NCI-H1436 treated with DMSO at 0.1 percent for 48 hours (cell line): ENCODE measurements at places on chromosomes 12 and 14.

DNA sequence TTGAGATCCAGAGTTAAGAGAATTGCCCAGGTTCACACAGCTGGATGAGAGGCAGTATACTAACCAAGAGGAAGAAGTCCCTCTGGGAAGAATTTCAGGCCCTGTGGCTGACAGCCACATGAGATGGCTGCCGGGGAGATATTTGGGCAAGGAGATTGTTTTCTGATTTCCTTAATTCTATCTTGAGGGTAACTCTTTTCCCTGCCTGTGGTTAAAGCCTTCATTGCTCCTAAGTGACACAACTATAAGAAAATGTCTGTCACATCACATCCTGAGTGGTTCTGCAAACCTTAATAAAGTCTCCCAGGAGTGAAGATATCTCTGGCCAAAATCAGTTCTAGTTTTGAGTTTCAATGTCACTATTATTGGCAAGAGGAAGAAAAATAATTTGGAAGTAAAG is 9.6 kb downstream of the ARHGDIB start:
- no peak for DNase-seq

DNA sequence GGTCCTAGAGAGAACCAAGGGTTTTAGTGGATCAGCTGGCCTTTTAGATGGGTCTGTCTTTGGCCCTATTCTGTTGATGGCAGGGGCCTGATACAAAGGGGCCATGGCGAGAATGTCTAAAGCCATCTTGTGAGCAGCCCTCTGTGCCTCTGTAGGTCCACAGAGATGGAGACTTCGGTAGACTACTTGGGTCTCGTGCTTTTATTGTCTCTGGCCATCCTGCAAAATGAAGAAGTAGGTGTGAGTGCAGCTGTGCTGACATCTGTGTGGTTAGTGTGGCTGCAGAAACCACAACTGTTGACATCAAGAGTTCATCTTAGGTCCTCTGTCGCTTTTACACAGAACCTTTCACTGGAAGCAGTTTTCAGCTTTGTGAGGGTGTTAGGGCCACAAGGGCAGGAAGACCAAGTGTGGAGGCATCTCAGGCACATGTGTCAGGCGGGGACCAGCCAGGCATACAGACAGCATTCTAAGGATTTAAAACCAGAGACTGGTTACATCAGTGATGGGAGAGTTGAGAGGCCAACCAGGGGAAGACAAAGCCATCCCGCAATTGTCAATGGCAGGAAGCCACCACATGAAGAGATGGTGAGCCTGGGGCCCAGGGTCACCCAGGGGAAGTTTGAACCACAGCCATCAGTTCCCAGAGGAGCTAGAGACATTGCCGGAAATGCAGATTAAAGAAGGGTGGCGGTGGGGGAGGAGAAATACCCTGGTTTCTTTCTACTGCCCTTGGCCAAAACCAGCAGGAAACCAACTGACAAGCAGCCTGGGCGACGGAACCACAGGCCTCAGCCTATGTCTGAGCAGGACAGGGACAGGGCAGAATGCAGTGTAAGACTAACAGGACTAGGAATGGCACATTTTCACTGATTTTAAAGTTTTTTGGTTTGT is 13.0 kb upstream of the TPCN1 start:
- DNase-seq = no peak

GRCh38 chr14:69499436-69499835 is 14.9 kb downstream of the PLEKHD1 start:
- DNase-seq = no peak

DNA sequence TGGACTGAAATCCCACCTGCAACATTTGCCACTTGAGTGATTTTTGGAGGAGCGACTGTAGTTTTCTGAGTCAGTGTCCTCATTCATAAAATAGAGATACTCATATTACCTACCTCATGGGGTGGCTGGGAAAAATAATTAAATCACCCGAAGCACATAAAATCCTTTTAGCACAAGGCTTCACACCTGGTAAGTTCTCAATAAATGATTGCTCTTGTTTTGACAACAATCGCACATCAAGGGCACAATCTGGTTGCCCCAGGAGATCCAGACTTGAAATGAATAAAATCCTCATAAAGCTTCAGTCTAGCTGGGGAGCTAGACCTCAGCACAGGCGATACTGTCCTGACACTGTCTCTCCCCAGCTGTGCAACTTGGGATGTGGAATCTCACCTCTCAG is 76.0 kb upstream of the CCDC60 start:
- DNase-seq = no peak

DNA sequence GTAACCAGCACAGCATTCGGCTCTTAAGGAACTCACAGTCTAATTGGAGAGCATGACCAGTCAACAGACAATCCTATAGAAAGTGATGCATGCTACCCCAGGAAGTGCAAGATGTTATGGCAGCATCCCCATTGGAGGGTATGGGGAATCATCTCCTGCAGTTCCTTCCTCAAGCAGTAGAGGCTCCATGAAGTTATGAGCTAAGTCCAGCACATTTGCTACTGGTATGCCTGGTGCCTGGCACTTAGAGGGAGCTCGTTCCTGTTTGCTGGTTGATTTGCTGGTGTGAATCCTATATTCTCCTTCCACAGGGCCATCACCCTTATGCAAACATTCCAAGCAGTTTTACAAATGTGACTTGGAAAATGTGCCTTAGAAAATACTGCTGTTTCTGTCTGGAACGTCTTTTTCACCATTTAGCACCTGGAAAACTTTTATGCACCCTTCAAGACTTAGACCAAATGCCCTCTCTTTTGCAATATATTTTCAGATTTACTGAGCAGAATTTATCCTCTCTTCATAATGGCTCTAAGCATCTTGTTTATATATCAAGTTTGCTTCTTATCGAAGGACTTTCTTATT is 136.1 kb upstream of the WSCD2 start:
- no peak for DNase-seq

- DNase-seq = no peak
Observed at GRCh38 chr14:94165744-94166143, 8.4 kb upstream of the PPP4R4 start.

GRCh38 chr14:74710480-74710879 is 2.4 kb downstream of the AREL1 start:
- no peak for DNase-seq

- DNase-seq = no peak
Observed at GRCh38 chr12:92827836-92828431, 101.2 kb downstream of the EEA1 start.

DNA sequence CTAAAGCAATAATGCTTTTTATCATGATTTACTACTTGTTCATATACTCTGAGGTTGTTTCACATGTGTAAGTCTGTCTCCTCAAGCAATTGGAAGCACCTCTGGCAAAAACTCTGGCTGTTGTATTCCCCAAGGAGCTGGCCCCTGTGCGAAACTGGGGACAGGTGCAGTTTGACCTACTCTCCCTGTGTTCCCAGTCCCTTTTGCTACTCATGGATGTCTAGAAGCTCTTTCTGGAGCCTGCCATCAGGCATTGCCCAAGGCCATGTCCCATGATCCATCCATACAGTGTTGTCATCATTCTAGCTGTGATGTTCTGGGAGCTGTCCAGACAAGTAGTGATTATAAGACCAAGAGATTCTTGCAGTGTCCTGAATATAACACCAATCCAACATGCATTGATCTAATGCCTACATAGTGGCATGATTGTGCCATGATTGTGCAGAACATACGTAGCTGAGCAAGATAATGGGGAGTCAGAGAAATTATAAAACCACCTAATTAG is 14.9 kb downstream of the AKAP6 start:
- no peak for DNase-seq

GRCh38 chr14:65180725-65181025 is 78.4 kb upstream of the MAX start:
- no peak for DNase-seq

- no peak for DNase-seq
Observed at GRCh38 chr14:70350078-70350477, 9.4 kb downstream of the COX16 start.

DNA sequence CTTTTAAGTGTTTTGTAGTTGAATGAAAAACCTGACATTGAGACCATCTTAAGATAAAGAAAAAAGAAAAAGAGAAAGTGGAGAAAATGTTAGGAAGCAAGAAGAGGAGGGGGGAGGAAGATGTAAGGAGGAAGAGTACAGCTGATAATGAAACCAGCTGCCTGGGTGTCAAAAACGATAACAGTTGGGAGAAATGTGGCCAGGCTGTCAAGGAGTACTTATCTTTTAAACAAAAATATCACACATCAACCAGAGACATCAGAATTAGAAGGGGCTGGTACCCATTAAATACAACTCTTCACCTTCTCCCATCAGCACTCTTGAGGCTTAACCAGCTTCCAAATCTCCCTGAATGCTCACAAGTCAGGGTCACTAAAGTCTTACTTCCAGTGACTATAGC is 4.5 kb downstream of the SLC11A2 start:
- no peak for DNase-seq

DNA sequence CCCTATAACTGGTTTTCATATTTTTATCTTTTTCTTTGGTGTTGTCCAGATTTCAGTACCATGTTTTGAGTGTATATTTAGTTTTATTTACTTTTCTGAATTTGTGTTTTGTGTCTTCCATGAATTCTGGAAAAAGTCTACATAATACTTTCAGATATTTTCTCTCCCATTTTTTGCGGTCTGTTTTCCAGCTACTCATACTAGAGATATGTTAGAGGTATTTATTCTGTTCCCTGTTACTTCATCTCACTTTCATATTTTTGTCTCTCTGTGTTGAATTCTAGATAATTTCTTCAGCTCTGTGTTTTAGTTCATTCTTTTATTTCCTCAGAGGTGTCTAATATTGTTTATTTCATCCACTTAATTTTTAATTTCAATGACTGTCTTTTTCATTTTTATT is 74.2 kb downstream of the IFT81 start:
- no peak for DNase-seq

DNA sequence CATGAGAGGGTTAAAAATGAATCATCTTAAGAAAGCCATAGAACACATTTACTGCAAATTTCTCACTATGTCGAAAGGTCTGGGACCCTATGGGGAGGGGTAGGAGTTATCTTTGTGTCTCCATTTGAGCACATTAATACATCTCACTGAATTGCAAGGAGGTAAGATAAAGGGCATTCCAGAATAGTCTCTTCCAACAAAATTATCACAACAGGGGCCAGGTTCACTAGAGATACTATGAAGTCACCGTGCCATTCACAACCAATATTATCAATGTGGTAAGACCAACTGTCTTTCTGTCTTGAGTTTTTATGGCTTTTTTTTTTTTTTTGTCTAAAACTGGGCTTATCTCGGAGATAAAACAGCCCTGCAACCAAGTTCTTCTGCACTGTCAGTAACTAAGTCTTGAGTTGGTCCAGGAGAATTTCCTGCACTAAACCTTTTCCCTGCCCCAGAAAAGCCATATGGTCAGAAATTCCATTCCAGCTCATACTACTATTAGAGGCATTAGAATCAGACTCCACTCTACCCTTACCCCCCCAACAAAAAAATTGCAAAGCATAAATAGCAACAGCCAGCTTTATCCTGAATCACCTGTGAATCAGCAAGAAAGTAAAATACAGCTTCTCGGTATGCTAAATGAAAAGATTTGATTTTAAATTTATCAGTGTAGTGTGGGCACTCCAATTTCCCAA is 79.7 kb downstream of the PTPRR start:
- no peak for DNase-seq

DNA sequence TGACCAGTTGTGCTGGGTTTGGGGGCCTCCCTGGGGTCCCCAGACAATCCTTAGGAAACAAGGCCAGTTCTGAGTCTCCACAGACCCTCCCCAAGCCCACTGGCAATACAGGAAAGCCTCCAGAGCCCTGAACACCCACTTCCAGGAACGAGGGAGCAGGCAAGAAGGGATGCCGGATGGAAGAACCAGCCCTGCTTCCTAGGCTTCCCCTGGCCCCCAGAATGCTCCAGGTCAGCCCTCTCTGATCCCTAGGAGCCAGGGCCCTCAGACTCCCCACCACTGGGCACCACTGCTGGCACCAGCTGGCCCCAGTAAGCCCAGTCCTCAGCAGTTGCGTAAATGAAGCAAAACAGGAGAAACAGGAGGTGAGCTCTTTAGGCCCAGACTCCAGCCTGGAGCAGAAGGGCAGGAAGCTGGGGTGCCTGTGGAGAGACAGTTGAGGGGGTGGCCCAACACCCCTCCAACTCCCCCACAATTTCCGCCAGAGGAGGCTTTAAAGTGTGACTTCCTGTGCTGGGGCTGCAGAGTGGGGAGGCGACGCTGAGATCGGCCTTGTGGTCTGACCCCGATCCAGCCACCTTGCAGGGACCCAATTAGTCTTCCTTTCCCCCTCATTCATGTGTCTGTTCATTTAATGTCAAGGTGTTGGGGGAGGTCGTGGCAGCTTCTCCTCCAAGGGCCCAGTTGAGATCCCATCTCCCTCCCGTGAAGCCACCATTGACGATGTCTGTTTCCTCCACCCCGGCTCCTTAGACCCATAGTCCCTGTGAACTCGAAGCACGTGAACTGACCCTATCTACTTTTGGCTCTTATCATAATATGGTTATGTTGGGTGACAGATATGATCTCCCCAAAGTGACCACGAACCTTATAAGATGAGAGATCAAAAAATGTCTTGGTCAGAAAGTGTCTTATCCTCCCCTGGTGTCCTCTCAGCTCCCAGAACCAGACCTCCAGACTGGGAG is 4.7 kb downstream of the TNFRSF1A start:
- DNase-seq = no peak

GRCh38 chr12:6347367-6348338 is 5.8 kb upstream of the TNFRSF1A start:
- DNase-seq = no peak

DNA sequence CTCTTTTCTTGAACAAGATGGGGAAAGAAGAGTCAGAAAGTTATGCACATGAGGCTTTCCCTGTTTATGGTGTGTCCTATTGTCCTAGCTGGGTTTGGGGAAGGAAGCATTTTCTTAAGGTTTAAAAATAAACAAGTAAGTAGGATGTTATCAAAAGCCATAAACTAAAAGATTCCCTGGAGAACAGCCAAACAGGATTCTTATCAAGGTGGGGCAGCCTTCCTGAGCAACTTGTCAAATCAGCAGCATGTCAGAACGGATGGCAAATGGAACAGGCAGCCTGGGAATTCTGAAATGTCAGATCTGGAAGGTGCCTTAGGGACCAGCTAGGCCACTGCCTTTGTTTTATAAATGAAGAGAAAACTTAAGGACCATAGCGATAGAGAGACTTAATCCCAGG is 152.2 kb upstream of the RGS6 start:
- DNase-seq = no peak

GRCh38 chr12:20269337-20270067 is 98.8 kb upstream of the PDE3A start:
- no peak for DNase-seq

DNA sequence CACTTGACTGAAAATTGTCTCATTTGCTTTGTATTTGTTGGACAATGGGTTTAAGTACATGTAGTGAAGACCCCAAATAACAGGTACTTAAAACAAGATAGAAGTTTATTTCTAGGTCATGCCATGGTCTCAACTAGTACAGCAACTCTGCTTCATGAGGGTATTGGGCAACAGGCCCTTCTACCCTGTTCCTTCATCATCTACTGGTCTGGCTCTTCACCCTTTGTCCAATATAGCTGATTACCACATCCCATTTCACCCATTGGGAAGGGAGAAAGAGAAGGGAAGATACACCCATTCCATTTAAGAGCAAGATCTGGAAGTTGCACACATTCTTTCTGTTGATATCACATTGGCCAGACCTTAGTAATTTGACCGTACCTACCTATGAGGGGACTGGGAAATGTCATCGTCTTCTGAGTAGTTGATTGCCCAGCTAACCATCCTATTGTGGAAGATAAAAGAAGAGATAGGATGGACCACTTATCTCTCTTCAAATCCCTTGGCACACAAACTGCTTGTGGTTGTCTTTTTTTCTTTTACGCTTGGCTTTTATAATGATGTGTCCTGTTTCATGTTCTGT is 104.6 kb downstream of the DIP2B start:
- no peak for DNase-seq
